ENCODE measurements at places on chromosomes 7 and 10.

- DNase-seq: no peak
These were observed 394.4 kb upstream of the SEMA3A start for GRCh38 chr7:84589012-84589411.

DNA sequence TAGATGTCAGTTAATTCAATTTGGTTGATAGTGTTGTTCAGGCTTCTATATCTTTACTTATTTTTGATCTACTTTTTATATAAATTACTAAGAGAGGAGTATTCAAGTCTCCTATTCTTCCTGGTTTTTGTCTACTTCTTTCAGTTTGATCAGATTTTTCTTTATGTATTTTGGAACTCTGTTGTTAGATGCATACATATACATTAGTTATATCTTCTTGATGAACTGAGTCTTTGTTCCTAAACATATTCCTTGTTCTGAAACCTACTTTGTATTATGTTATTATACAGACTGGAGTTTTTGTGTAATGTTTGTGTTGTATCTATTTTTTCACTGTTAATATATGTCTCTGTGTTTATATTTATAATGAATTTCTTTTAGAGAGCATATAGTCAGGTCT is 118.8 kb downstream of the LRMDA start:
- DNase-seq: no peak

- DNase-seq: no peak
These were observed 6.7 kb upstream of the TPST1 start for GRCh38 chr7:66198469-66198868.

DNA sequence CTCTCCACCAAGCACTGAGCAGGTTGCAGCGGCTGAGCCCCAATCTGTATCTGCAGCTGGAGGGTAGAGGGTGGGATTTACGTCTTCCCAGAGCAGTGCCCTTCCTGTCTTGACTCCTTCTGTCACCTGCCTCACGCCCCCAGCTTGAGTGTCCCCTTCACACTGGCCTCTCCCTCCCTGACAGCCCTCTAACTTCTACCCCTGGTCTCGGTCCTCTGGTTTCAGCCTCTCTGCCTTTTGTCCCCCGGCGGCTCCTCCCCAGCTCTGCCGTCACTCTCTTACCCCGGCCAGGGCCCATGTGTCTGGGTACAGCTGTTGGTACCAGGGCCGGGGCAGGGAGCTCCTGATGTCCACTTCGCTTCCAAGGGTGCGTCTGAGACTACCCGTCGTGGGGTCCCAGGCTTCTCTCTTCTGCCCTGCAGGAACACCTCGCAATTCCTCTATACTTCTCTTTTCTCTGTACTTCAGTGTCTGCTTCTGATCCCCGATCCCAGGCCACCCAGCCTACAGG is 654 bp downstream of the MUC3A start:
- DNase-seq: no peak

DNA sequence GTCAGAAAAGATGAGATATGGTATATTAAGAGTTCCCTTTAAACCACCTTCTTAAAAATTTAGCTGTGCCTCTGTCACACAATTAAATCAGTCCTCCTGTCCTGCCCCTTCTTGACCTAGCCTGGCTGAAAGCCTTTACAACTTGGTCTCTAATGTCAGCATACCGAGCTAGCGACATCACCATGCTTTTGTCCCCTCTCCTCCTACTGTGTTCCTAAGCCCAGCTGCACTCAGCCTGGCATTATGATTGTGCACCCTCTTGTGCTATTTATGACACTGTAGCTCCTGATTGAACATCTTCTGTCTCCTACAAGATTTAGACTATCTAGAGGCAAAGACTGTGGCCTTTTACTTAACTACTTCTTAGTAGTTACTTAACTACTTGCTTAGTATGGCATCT is 29.2 kb downstream of the TDRD1 start:
- DNase-seq: peak; percentile 25

DNA sequence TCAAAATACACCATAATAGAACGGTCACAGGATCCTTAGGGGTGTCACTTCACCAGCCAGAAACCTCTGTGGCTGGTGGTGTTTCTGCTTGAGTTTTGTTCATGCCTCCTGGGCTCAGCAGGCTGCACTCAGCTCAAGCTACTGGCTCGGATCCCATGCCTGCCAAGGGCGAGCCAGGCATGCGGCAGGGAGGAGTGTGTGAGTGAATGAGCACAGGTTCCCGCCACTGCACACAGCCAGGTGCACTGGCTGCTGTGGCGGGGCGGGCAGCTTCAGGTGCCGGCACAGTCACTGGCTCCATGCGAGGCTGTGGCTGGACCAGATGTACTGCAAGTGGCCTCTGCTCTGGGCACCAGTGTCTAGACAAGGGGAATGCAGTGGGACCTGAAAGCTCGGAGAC is 29.5 kb downstream of the CLDN12 start:
- DNase-seq: no peak

Data from urothelium cell line (cell line).